ENCODE measurements at places on chromosomes 5 and 9.

DNA sequence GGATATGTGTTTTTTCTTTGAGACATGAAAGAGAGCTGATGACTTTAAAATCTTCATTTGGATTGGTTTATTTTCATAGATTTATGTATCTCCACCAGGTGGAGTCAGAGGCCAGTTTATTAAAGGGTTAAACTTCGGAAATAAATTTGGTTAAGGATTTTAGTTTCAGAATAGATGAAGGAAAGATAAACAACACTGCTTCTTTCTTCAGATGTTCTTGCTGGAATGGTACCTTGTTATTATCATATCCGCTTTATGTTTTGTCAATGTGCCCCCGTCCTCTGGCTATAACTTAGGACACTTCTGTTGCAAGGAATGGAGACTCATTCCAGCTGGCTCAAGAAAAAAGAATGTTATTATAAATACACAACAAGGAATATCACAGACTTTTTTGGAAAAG is 81.2 kb downstream of the ALDH1A1 start:
- DNase-seq: no peak

- DNase-seq: no peak
These were observed 200.6 kb upstream of the ZNF618 start for GRCh38 chr9:113675475-113675941.

DNA sequence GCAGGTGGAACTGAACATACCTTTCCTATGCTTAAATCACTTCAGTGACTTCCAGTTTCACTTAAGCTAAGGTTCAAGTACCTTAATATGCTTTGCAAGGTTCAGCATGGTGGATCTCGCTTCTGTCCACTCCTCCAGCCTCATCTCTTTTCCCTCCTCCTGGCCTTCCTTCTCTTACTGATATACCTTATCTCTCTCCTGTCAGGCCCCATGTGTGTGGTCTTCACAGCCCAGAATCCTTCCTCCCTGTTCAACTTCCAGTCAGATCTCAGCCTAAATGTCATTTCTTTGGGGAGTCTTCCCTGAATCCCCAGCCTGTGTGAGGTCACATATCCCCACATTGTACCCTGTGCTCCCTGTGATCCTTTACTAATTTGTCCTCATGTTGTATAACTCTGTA is 87.7 kb downstream of the ANGPTL2 start:
- no peak for DNase-seq

GRCh38 chr5:137221943-137222342 is 277.2 kb downstream of the SPOCK1 start:
- DNase-seq: no peak

DNA sequence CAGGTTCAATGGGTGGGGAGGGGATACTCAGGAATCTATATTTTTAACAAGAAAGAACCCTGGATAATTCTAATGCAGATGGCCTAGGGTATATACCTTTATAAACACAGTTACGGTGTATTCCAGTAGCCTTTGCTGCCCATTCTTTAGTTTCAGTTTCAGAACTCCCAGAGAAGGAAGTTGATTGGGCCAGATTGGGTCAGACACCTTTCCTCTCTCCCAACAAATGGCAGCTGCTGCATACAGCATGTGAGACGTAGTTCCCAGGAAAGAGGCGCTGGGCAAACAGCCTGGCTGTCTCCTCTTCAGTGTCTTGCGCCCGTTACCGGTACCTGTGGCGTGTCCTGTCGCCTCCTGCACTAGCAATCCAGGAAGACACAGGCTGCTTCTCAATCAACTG is 20.4 kb downstream of the ACO1 start:
- DNase-seq: no peak

All from activated T-cell treated with anti-CD3 and anti-CD28 coated beads for 1 hour (primary cell).